ENCODE measurements at places on chromosomes 3 and 15.

DNA sequence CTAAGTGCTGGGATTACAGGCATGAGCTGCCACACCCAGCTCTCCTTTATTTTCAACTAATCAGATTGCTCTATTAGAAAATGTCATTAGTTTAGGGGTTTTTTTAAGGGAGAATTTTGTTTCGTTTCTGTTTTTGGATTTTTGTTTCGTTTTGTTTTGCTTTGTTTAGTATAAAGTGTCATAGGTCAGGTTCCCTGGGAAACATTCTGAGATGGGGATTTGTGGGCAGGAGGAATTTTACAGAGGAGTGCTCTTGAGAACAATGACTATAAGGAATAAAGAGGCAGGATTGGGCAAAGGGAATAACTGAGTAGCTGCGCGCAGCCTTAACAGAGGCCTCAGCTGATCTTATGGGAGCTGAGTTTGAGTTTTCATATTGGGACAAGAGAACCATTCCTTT is 86.8 kb upstream of the NR2F2 start:
- no peak for DNase-seq

DNA sequence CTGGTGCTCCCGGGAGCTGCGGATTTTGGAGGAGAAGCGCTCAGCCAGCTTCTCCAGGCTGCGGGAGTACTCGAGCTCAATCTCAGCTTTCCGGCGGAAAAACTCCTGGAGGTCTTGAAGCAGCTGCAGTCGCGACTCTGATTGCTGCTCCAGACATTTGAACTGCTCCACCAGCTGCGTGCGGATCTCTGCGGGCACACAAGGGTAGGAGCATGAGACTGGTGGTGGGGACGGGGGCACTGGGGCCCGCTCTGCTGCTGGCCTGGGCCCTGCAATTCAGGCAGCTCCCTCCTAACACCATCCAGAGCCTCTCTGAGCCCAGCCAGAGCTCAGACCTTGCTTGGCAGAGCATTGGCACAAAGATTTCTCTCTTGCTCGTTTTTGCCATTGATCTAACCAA is 124.7 kb downstream of the SRGAP3 start:
- no peak for DNase-seq

DNA sequence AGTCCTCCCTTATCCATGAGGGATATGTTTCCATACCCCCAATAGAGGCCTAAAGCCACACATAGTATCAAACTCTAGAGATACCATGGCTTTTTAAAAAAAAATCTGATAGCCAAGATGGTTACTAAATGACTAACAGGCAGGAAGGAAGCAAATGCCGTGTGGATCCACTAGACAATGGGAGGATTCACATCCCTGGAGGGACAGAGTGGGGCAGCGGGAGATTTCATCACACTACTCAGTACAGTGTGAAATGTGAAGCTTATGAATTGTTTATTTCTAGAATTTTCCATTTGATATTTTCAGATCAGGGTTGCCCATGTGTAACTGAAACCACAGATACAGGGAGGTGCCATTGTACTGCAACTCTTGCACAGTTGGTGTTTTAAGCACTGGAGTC is 826.6 kb downstream of the SQOR start:
- no peak for DNase-seq

DNA sequence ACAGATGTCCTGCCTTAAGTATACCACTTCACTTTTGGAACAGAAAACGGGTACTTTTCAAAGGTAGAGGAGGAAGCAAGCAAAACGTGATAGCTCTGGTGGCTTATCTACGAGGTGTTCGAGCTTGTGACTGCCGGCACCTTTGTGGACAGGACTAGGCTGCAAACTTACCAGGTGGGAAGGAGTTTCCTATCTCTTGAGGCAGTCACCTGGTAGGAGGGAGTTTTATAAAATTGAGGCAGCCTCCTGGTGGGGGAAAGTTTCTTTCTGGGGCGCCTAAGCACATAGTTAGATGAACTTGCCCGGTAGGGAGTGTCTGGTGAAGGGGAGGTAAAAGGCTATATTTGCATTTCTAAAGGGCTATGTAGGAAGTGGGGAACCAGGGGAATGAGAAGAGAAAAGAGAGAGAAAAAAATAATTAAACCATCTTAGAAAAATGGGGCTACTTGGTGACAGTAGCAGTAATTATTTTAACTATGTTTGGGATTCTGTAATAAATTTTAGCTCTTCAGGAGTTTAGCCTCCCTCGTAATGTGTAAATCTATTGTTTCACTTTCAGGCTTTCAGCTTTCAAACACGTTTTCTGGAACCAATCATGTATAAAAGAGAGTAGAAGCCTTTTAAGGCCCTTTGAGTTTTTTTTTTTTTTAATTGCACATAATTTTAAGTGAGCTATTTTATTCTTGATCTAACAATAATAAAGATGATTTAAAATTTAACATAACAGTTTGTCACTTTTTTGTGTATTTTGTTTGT is 131.0 kb downstream of the IL5RA start:
- no peak for DNase-seq

DNA sequence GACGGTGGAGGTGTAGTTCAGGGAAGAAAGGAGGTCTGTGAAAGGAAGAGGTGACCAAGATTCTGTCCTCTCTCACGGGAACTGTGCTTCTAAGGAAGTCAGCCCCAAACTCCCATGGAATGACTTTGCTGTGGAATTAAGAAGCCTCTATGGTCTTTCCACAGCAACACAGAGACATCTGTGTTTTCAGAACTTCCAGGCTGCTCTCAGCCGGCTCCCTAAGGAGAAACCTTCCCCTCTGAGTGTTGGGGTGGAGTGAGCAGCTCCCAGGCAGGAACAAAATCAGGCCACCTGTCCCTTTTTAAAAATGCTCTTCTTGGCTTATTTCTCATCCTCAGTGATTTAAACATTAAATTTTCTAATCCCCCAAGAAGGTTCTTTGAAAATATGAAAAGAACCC is 53.3 kb upstream of the SNRK start:
- DNase-seq, result no peak

DNA sequence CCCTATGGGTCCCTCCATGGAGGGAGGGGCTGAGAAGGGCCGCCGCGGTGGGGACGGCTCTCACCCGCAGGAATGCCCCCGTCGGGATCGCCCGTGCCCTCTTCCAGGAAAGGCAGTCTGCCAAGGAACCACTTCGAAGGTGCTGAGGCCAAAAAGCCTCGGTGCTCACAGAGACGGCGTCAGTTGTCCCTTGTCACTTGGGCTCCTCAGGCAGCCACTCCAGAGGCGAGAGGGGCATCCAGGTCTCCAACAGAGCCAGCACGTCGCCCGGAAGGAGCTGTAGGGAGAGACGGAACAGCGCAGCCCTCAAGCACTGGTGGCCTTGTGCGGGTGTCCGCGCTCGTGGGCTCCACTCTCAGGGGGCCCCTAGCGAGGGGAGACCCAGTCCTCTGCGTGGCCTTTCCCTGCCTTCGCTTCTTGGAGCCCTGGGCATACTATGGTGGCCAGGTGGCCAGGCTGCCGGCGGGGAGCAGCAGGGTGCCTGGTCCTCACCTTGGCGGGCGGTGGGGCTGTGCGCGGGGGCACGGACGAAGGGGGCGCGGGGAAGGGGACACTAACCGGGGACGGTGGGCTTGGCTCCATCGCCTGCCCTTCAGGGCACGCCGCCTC is 994 bp downstream of the MESP1 start:
- no peak for DNase-seq

- DNase-seq, result no peak
These were observed 103.7 kb upstream of the TGFBR2 start for GRCh38 chr3:30502742-30503073.

DNA sequence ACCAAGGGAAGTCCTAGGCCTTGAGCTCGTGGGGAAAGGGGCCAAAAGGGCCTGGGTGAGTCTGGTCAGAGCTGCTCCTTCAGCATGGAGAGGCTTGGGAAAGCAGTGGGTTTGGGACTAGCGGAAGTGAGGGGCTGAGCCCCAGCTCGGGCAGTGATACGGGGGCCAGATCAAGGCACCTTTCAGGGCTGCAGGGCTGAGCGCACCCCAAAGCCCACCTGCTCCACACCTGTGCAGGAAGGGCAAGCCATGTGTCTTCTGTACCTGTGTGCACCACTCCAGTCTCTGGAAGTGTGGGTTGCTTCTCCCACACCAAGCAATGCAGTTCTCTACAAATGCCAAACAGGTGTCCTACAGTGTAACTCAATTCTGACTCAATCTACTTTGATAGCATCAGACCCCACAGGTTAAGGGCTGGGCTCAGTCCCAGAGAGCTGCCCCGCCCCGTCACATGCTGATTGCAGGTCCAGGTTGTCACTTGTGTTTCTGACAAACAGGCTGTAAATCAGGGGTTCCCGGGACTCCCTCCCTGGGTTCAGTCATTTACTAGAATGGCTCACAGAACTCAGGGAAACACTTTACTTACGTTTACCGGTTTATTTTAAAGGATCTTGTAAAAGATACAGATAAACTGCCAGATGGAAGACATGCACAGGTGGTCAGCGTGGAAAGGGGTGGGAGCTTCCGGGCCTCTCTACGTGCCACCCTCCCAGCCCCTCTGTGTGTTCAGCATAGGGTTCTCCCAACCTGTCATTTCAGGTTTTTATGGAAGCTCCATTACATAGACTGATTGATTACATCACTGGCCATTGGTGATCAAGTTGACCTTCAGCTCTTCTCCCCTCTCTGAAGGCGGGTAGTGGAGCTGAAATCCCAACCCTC is 28.8 kb upstream of the KLF13 start:
- no peak for DNase-seq

DNA sequence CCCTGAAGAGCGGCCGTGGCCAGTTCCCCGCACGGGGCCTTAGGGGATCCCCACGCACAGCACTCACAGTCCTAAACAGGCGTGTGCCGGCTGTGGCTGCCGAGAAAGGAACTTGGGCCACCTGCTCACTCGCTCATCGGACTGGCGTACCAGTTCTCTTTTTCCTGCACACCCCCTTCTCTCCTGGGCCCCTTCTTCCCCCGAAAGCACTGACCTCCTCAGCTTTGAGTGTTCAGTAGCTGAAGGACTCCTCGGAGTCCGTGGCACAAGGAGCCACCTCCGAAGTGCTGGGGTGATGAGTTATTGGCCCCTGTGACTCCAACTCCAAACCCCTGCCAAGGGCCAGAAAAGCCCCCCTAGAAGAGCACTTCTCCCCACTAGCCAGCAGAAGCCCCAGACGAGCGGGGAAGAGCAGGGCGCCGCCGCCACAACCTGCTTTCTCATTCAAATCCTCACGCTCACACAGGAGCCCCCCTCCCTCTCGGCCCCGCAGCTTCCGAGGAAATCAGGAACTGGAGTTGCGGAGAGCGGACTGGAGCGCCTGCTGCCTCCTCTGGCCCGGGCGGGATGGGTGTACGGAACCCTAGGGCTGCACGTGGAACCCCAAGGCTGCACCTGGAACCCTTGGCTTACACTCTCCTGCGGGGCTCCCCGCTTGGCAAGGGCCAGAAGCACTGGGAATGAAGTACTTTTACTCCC is at the start of gene PLCH1:
Gene PLCH1, minus strand, starts transcription at position 446 of the 699 bp plus-strand sequence. CDS start 40,847 bp downstream, outside the sequence.
- DNase-seq, result no peak

DNA sequence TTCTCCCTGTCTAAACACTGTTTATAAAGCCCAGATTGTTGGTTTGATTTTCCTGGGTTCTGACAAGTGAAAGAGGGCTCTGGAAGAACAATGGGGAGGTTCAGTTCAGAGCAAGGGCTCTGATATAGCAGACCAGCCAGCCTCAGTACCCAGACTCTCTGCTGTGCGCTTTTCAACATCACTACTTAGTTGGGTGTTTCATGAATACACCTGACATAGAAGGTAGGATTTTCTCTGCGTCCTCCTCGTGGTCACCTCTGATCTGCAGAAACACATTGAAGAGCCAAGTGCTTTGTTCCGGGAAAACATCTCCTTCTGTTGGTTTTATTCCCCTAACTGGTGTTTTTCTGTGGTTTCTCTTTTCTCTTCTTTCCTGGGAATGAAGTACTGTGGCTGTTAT is 99.5 kb downstream of the EPHB1 start:
- no peak for DNase-seq

DNA sequence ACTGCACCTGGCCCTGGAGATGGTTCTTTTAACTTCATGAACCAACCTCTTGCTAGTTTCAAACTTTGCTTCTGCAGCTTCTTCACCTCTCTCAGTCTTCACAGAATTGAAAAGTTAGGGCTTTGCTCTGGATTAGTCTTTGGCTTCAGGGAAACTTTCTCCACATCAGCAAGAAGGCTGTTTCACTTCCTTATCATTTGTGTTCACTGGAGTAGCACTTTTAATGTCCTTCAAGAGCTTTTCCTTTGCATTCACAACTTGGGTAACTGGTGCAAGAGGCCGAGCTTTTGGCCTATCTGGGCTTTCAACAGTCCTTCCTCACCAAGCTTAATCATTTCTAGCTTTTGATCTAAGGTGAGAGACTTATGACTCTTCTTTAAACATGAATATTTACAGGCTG is 15.7 kb upstream of the TM2D3 start:
- DNase-seq, result no peak

DNA sequence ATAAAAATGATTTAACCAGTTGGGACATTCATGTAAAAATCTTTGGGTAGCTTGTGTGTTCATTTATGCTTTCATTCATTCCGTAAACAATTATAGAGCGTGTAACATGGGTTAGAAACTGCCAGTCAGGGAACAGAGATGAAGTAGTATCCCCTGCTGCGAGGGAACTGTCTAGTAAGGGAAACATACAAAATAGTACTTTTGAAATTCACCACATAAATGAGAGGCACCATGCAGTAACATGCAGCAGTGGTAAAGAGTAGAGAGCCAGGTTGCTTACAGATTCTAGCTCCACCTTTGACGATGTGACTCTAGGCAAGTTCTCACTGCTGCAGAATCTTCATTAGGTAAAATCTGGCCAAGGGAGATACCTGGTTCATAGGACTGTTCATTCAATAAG is 938 bp downstream of the DZIP3 start:
- DNase-seq, result no peak

DNA sequence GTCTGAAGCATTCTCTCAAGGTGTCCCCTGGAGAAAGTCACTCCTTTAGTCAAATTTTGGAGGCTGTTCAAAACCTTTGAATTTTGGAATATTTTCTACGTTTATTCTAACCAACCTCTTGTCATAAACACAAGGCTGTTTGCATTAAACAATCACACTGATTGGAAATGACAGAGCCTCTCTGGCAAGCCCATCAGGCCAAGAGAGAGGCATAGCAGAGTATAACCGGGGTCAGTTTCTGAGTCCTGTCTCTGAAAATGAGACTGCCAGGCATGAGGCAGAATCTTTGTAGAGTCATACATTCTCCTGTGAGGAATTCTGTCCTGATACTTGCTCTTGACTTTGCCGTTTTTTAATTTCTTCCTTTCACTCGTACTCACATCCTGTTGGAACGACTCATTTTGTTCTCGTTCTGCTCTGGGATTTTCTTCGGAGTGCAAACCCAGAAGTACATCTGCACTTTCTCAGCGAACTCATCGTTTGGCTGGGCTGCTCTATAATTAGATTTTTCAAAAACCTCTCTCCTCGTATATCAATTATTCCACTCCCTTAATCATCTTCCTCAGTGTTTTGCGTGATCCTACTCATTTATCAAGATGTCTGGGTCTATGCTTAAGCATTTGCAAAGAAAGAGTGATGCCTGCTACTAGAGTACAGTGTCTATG is 114.2 kb downstream of the AGBL1 start:
- no peak for DNase-seq

DNA sequence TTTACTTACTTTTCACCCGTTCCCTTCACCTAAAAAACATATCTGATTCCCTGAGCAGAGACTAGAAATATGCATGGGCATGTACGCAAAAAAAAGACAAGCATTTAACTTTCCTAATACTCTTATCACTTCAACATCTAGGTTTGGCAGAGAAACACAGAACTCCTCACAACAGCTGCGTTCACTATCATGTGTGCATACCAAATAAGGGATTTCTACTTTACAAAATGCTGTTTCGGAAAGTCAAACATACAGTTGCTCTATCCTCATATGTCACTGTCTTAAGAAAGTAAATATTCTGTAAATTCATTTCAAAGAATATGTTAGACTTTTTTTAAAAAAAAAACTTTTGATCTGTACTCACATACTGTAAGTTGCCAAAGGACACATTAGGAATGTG is 65.1 kb upstream of the CBLB start:
- DNase-seq, result no peak

Data from stimulated activated CD4-positive, alpha-beta T cell treated with anti-CD3 and anti-CD28 coated beads, Interleukin-1b, Interleukin-23, amount 100 ng/mL, for 1 hour (primary cell).